Fibroblast of skin of right quadriceps (primary cell): ENCODE measurements at places on chromosomes 12 and 14.

- peak; percentile 69 for DNase-seq
These were observed 428.8 kb downstream of the ZFP36L1 start for GRCh38 chr14:68363843-68364767.

- no peak for DNase-seq
These were observed 10.7 kb downstream of the PRKCH start for GRCh38 chr14:61331992-61332657.

DNA sequence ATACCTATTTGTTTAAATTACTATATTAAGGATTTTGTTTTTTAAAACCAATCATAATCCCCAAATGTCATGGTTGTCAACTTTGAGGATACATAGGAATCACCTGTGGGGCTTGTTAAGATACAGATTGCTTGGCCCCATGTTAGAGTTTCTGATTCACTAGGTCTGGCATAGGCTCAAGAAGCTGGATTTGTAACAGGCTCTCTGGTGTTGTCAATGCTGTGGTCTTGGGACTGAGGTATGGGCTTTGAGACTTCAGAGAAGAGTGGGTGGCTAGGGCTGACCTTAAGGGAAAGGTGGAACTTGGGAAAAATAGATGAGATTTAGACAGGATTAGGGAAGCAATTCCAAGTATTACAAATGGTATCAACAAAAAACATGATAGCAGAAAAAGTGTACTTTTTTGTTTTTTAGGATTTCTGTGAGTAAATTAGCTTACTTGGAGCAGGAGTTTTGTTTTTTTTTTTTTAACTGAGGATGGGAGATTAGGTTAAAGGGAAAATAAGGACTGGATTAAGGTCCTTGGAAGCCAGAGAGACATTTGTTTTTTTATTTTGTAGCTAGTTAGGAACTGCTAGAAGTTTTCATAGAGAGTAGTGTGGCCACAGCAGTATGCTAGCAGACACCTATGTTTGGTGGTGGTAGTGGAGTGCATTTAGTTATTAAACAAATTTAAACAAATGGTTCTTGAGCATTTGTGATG, 88.6 kb downstream of the RAD51B start:
- peak; percentile 20 for DNase-seq

DNA sequence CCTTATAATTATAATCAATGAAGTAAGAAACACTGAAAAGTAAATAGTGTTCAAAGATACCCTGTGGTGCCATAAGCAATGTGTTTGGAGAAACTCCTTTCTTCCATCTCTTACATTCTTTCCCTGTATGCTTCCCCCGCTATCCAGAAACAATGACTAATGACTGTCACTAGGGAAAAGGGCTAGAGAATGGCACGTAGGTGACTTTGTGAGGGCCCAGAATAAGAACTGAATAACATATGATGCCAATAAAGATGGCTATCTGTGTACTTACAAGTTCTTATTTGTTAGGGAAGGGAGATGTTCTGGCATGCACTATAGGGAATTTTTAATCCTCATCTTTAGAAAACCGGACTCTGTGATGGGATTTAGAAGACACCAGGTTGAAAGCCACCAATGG, 4.7 kb upstream of the KRT7 start:
- DNase-seq = peak; percentile 50

GRCh38 chr12:8033153-8034044, 883 bp downstream of the FOXJ2 start:
- DNase-seq = peak; percentile 70

DNA sequence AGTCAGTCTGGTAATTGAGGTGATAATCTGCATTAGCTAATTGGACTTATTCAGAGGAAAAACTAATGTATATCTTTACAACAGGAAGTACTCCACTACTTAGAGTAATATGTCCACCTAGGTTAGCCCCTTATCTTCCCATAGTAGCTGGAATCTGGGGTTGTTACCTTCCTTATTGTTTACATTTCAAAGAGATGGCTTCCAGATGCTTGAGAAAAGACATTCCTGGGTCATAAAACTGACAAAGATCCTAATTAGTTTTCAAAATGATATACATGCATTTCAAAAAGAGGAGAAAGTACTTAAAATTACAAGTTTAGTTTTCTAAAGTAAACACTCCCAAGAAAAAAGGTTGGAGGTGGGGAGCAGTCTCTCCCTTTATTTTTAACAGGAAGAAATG, 78.1 kb downstream of the RPL10L start:
- DNase-seq = no peak

DNA sequence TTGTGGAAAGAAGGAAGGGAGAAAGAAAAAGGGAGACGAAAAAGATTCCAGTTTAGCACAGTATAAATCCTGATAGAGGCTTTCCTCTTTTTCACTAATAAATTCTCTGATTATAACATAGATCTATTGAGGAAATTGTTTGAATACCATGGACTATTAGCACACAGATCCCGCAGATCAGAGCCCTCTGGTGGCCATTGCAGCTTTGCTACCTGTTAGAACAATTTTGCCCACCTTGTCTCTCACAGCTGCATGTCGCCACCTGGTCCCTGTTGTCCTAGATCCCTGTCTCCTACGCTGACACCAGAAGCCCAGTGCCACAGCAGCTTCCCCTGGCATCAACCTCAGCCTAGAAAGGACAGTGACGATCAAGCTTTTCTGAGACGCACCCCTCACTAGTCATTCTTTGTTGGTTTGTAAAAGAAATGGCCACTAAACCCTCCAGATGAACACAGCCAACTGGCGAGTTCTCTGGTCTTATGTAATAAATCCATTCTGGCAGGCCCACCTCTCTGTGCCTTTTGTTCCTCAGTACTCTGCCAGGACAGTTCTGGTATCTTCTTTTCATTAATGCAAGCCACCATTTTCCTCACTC, 9.9 kb downstream of the GPHB5 start:
- DNase-seq = no peak

DNA sequence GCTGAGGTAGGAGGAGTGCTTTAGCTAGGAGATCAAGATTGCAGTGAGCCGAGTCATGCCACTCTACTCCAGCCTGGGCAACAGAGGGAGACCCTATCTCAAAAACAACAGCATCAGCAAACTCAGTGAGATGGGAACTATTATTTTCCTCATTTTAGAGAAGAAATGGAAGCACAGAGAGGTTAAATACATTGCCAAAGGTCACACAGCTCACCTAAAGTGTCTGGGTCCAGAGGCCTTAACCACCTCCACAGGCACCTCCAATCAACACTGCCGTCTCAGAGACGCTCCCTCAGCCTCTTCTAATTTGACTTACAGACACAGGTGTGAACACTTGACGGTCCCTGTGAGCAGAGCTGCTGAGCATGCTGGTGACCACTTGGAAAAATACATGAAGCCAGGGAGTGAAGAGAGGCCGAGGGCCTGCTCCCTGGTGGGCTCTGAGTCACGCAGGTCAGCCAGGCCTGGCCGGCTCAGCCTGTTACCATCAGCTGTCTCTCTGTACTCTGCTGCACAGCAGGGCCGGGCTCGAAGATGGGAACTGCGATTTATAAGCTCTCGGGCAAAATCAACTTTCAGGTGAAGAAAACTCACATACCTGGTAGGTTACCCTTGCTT, 77.5 kb upstream of the RASSF3 start:
- no peak for DNase-seq
